ENCODE measurements at places on chromosomes 5 and 9.
A peak's percentile ranks its signal among the peaks of the same experiment; 100 is the strongest.

- DNase-seq, result no peak
These were observed 144.0 kb upstream of the ZNF462 start for GRCh38 chr9:106718936-106719335.

- DNase-seq, result no peak
These were observed 111.8 kb upstream of the TLE1 start for GRCh38 chr9:81801190-81801589.

DNA sequence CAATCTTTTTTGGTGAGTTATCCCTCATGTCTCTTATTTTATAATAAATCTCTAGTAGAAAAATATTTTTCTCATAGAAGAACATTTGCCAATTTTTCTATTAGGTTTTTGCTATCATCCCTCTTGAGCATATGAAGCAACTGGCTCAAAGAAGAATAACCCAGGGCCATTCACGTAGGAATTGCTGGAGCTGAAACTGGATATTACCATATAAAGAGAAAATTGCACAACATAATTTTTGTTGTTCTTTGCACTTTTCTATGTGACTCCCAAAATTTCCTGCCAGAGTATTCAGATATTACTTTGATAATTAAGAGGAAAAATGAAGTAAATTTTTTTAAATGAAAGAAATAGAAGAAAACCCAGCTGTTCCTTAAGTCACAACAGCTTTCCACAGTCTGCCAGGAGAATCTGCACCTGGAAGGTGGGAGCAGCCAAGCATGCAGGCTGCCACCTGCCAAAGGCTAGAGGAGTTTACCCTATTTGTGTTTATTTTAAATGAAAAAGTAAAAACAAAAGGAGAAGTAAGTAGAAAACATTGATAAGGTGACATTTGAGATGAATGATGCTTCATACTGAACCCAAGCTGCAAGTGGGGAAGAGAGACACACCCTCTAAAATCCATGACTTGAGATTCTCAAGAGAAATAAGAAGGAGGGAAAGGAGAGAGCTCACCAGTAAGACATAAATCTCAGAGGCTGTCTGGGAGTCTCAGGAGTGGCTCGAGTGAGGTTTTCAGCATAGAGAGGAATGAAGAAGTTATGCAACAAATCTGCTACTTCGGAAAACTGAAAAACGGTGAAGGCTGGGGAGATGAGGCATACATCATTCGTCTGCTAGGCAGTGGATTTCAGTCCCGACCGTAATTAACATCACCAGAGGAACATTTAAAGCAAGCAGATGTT is 31.5 kb upstream of the FREM1 start:
- no peak for DNase-seq

GRCh38 chr5:32536246-32536645 is 49.1 kb upstream of the SUB1 start:
- DNase-seq, result no peak

GRCh38 chr9:132986640-132987620 is 8.4 kb downstream of the GFI1B start:
- no peak for DNase-seq

GRCh38 chr5:16884595-16884994 is 51.5 kb downstream of the MYO10 start:
- no peak for DNase-seq

GRCh38 chr5:130549884-130550561 is 615.0 kb downstream of the HINT1 start:
- no peak for DNase-seq

- no peak for DNase-seq
These were observed at the start of gene OCLN for GRCh38 chr5:69492391-69492922. Gene OCLN (plus strand): TSS chr5:69492790. CDS start chr5:69504245, 11,455 bp downstream.

- DNase-seq, result no peak
These were observed 75.8 kb downstream of the AOPEP start for GRCh38 chr9:94802251-94802650.

GRCh38 chr9:89838621-89839020 is 233.8 kb downstream of the GADD45G start:
- no peak for DNase-seq

GRCh38 chr9:98132806-98133631 is 14.0 kb upstream of the TRIM14 start:
- no peak for DNase-seq

DNA sequence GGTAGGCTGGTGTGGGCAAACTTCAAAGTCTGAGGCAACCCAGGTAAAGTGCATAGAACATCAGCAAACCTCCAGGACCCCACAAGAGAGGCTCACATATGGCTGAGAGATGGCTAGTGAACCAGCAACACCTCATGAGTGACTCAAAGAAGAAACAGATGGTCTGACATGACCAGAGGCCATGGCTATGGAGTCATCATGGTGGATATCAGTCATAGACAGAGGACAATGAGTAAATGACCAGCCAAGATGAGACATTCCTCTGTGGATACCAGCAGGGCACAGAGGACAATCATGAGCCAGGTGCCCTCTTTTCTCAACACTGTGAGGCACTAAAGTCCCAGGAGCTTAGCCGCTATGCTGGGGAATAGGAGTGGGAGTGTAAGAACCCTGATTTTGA is 180.8 kb downstream of the RASEF start:
- no peak for DNase-seq

GRCh38 chr9:13962006-13962405 is 351.9 kb downstream of the NFIB start:
- DNase-seq, result no peak

DNA sequence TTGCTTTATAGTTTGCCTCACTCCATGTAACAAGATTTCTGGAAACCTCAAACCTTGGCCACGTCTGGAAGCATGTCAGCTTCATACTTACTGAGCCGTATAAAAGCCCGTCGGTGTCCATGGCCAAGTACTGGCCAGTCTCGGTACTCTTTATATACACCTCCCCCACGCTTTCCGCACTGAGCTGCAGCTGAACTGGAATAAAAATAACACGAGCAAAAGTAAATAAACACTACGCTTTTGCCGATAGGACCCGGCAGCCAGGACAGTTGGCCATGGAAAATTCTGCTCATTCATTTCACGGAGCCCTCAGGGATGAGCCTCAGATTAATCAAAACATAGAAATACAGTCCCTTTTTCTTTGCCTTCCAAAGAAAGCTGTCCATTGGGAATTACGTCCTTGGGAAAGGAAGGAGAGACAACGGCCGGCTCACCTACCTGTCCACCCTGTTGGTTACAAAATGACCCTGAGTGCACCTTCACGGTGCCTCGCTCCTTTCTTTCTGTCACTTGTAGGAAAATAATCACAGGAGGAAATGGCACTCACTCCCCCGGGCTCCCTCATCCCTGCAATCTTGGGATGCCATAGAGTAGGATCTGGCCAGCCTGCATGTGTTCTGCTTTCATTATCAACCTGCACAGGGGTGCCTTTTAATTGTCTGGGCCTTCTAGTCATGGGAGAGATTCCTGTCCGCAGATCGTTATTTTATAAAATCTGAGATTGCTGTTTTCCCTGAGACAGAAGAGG is 85.1 kb downstream of the FGF1 start:
- DNase-seq, result no peak

DNA sequence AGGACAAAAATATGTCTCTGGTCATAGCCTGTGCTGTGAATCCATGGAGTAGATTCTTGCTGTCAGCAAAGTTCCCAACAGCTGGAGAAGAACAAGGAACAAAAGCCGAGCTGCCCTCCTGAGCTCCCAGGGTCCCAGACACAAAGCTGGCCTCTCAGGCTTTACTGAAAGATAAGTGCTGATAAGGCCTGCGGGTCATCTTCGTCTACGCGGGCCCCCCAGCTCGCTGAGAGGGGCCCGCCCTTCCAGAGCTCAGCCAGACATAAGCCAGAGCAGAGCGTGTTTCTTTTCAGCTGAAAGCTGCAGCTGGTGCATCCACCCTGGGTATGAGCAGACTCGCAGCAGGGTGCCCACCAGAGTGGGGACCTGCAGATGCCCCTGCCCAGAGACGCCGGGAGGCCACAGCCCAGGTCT is 84.7 kb downstream of the HSD17B3 start:
- DNase-seq, result no peak

DNA sequence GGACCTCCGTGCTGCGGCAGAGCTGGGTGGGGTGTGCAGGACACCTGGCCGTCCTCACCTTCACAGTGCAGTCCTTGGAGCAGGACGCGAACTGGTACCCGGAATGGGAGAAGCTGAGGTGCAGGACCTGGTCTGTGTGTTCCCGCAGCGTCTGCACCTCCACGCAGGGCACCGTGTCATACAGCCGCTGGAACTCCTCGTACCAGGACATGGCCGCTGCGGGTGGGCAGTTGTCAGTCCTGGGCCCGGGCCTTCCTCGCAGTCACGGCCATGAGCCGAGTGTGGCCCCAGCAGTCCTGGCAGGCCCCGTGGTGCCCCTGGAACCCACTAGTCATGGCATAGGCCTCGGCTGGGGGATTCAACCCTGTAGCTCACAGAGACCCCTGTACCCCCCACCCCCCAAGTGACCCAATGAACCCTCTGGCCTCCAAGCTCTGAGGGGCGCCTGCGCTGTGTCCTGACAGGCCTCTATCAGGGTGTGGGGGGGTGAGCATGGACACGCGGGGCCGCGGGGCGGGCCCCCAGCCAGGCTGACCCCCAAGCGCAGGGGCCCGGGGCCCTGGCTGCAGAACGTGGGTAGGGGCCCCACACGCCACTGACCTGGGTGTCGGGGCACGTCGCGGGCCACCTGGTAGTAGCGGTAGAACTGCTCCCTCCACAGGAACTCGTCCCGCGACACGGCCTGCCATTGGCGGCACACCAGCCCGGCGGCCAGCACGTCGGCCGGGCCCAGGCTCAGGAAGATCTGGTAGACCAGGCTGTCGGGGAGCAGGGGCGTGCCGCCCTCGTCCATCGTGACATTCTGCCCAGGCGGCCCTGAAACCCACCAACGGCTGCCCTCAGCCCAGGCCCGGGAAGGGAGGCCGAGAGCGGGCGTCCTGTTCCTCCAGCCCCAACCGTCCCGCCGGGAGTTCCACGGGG is 987 bp downstream of the FBXW5 start:
- DNase-seq, result no peak

DNA sequence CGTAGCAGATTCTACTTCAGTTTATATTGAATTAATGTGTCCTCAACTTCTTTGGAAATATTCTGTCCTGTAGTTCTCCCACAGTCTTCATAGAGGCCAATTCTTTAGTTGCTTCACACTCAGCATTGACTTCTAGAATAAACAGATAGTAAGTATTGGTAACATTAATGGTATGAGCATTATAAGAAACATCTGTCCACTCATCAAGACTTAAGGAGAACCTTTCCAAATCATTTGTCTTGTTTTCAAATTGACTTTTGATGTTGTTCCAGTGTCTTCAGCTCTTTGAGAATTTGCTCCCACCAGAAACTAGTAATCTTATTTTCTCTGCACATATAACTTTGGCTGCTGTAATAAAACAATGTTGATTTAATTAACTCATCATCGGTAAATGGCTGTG is 18.3 kb downstream of the RANBP17 start:
- DNase-seq, result no peak

DNA sequence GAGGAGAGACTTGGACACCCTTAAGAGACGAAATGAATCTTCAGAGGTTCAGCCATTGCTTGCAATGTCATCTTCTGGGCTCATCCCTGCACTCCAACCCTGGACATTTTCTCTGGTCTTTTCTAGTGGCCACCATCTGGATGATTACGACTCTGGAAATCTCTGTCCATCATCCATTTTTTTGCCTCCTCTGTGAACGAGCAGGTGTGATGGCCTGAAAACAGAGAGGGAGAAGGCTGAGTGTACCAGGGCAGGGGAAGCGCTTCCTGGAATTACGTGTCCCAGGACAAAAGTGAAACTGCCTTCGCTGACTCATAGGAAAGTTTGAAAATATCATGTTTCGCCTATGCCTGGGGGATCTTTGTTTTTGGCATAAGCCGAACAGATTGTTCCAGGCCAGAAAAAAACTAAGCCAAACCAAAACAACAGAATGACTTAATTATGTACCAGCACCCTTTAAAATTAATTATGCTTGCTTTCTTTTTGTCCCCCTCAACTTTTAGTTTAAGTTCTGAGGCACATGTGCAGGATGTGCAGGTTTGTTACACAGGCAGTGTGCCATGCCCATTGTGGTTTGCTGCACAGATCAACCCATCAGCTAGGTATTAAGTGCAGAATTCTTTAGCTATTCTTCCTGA is 31.9 kb downstream of the ANKRD33B start:
- DNase-seq, result no peak

GRCh38 chr9:94656200-94656599 is 16.9 kb upstream of the FBP1 start:
- no peak for DNase-seq

- no peak for DNase-seq
These were observed 170.7 kb upstream of the IRX1 start for GRCh38 chr5:3424946-3425345.

GRCh38 chr9:134365791-134366222 is 39.6 kb downstream of the RXRA start:
- no peak for DNase-seq

- no peak for DNase-seq
These were observed 113.8 kb downstream of the ZNF462 start for GRCh38 chr9:106976772-106977171.

DNA sequence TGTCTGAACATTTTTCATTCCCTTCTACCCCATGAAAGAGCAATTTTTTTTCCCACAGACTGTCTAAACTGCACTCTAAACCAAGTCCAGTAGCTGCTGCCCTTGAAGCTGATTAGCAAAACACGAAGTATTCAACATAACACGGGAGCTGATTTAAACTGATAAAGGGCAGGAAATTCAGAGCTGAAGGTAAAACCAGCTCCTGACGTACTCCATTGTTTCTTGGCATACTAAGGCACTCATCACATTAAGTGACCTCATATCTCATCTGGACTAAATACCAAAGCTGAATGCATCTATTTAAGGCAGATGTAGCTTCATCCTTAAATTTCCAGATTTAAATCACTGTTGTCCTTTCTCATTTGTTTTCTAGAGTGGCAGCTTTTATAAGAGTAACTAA is 12.0 kb downstream of the GDF9 start:
- no peak for DNase-seq

GRCh38 chr5:163377982-163378381 is 59.4 kb upstream of the CCNG1 start:
- DNase-seq, result no peak

- DNase-seq, result peak; percentile 86
These were observed 51.8 kb downstream of the WDR36 start for GRCh38 chr5:111143910-111144309.

GRCh38 chr9:78252616-78253015 is 16.7 kb downstream of the CEP78 start:
- no peak for DNase-seq

DNA sequence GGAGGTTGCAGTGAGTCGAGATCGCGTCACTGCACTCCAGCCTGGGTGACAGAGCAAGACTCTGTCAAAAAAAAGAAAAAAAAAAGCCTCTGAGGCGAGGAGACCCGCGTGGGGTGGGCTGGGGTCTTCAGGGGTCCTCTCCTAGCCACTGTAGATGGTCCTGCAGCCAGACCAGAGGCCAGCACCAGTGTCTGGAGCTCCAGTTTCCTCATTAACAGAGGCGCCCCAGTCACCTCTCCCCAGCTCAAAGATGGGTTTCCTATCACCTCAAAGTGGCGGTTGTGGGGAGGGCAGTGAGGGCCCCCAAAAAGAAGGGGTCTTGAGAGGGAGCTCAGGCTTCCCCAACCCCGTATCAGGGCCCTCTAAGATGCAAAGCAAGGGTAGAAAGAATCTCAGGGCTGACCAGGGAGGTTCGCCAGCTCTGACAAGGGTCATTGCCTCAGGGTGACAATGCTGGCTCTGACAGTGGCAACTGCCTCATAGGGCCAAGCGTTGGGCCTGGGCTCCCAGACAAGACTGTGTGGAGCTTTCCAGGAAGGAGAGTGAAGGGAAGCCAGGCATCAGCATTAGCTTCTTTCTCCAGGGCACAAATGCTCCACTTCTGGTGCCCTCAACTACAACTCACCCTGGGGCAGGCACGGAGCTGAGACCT is 15.0 kb downstream of the STK10 start:
- no peak for DNase-seq

GRCh38 chr9:13450723-13451122 is 171.2 kb upstream of the MPDZ start:
- DNase-seq, result no peak

Data from AG09309 (cell line).